ENCODE measurements at places on chromosomes 12 and 14.
A peak's percentile ranks its signal among the peaks of the same experiment; 100 is the strongest.

DNA sequence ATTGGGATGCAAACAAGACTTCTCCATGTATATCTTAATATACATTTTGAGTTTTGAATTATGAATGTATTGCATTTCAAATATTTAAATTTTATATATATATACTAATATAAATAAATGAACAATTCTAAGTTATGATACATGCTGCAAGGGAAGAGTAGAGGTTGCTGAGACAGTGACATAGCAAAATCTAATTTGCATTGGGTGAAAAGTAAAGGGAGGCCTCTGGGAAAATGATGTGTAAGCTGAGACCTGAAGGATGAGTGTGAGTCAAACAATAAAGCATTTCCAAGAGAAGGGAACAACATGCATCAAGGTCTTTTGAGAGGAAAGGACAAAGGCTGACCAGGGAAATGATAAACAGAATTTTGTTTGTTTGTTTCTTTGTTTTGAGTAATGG is 62.9 kb upstream of the PTPRQ start:
- no peak for DNase-seq

DNA sequence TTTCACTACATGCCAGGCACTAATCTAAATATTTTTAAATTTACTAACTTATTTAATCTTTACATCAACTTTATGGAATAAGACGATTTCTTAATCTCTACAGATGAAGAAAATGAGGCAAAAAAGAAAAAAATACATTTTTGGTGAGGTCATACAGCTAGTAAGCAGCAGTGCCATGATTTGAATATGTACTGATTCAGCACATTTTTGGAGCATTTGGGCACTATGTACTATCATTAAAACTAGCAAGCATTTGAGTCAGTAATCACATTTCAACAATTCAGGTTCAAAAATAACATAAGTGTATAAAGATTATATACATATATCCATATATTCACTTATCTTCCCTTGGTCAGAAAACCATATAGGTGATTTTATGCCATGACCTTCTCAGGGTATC is 124.4 kb upstream of the TMTC1 start:
- DNase-seq = no peak

DNA sequence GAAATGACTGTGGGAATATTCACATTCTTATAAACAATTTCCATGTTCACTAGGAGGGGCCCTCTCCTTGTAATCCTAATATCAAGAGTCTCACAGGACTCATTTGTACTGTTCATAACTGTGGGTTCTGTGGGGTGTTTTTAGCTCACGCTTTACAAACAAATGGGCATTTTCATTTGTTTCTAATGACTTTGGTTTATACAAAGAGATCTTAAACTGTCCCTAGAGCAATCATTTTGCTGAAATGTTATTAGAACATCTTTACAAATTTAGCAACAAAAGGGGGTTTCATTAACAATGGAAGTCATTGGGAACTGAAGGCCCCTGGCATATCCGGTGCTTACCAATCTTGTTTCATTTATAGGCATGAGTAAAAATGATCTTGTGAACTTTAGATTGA is 370.5 kb downstream of the TRHDE start:
- DNase-seq = no peak

DNA sequence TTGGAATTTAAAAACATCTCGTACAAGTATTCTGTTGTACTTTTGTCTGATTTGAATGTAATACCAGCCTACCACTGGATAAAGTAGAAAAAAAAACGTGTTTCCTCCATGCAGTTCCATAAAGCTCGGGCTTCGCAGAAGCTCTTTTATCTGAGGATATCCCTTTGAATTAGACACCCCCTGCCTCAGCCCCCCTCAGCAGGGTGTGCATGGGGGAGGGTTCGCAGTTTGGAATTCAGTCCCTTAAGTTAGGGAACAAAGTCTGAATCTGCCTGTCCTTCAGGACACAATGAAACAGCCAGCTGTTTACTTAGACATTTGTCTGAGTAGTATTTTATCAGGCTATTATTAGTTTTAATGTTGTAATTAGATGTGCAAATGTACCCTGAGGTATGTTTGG is 234.0 kb upstream of the CAND1 start:
- no peak for DNase-seq

DNA sequence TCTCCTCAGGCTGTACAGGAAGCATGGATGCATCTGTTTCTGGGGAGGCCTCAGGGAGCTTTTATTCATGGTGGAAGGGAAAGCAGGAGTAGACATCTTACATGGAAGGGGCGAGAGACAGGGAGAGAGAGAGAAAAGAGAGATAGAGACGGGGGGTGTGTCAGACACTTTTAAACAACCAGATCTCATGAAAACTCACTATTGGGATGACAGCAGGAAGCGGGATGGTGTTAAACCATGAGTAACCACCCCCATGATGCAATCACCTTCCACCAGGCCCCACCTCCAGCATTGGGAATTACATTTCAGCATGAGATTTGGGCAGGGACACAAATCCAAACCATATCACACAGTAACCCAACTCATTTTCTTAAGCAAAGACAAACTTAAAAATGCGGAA is 110.0 kb upstream of the EEA1 start:
- no peak for DNase-seq

GRCh38 chr14:72879431-72879830 is 14.5 kb downstream of the DPF3 start:
- no peak for DNase-seq

DNA sequence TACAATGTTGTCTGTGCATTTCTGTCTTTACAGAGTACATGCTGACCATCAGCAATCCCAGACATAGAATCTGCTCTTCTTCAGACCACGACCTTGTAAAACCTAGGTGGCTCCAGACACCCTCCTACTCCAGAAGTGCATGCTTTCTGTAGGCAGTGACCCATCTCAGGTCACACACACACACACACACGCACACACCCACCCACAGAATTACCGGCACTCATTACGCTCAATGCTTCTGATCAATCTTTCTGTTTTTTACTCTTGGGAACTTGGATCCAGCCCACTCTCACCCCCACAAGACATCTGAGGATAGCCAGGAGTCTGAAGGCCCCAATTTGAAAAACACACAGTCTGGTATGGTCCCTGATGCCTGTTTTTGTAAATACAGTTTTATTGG is 7.5 kb upstream of the TSPAN9 start:
- no peak for DNase-seq

DNA sequence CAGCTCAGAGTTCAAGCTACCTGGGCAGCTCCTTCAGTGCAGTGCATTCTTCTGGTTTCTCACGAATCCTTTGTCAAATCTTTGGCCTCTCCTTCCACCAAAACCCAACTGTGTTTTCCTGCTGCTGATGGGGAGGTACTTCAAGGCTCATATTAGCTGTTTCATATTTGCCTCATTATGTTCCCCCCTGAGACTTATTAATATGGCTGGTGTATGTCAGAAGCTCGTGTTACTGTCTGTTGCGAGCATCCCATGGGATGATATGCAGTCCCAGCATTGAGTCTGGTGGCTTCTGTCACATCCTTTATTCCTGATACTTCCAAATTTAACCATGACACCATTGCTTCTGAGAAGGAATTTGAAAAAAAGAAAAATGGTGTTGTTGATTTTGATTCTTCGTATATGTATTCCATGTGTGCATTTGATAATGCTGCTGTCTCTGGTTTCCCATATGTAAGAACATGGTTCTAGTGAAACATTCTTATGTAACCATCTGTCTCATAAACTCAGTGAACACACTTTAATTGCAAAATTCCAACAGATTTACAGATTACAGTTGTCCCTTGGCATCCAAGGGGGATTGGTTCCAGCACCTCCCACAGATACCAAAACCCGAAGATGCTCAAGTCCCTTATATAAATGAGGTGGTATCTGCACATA is 149.1 kb downstream of the KICS2 start:
- DNase-seq = no peak

- DNase-seq = peak; percentile 44
These were observed 1.4 kb upstream of the ARHGEF40 start for GRCh38 chr14:21068521-21069387.

DNA sequence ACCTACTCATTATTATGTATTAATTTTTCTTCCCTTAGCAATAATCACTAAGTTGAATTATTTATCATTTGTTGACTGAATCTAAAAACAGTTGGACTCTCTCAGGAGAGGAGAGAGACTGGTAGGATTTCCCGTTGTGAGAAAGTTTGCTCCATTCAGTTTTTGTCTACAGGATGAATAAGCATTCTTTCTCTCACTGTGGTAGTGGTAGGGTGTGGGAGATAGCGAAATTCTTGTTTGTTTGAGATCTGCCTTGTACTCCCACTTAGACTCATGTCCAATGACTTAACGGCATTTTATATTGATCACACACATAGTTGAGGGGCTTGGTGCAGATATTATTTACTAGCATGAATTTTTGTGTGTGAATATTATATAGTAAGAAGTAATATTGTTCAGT is 421.0 kb upstream of the PDE3A start:
- DNase-seq = no peak

GRCh38 chr14:33279865-33280264 is 341.2 kb downstream of the NPAS3 start:
- DNase-seq = no peak

DNA sequence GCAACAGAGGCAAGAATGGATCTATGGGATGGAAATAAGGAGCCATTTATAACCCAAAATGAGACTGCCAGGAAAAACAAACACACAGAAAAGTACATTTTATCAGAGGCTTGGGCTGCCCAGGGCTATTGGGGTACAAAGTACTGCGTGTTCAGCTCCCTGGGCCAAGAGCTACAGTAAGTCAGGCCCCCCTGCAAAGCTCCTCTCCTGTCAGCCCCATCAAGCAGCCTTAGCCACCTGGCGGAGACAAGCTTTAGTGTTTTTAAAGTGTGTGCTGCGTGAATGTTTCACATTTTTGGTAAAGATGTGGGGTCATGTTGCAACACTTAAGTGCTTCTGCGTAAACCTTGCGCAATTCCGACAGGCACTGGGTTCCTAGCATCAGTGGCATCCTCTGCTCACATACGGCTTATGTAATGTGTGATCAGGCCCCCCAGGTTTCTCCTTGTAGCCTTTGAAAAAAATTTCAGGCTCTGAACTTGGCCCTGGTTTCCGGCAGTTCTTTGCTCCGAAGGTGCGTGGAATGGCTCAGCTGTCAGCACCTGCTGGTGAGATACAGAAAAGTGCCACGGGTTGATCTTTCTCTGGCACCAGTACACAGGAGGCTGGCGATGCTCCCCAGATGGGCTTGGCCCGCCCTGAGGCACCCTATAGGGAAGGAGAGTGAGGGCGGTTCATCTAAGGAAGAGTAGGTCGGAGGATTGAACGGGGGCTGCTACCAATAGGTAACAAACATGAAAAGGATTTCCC is 198.7 kb upstream of the EEA1 start:
- no peak for DNase-seq

- no peak for DNase-seq
These were observed 53.9 kb upstream of the PWP1 start for GRCh38 chr12:107631715-107632114.

DNA sequence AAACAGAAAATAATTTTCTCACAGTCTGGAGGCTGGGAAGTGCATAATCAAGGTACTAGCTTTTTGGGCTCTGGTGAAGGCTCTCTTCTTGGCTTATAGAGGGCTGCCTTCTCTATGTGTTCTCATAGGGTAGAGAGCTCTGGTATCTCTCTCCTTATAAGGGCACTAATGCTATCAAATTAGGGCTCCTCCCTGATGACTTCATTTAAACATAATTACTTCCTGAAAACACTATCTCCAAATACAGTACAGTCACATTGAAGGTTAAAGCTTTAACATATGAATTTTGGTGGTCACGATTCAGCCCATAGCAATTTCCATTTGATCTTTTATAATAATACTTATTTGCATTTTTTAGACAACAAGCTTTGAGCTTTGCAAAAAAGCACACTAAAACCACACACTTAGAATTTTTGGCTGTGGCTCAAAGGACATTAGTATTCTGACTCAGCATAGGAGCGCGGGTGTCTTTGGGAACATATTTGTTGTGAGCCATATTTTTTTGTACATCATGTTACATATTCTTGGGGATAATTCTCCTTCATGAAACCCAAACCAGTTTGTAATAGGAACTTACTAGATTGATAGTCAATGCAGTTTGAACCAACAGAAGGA is 808.1 kb upstream of the FBXO33 start:
- DNase-seq = no peak

DNA sequence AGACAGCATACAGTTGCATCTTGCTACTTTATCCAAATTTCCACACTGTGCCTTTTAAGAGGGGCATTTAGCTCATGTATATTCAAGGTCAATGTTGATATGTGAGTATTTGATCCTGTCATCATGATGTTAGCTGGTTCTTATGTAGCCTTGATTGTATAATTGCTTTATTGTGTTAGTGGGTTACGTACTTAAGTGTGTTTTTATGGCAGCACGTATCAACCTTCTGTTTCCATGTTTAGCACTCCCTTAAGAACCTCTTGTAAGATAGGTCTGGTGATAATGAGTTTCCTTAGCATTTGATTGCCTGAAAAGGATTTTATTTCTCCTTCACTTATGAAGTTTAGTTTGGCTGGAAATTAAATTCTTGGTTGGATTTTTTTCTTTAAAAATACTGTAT is 445.2 kb downstream of the NAV3 start:
- DNase-seq = no peak

GRCh38 chr12:40691913-40692764 is at the start of gene CNTN1:
CNTN1 (plus strand) TSS chr12:40692439.
- no peak for DNase-seq

DNA sequence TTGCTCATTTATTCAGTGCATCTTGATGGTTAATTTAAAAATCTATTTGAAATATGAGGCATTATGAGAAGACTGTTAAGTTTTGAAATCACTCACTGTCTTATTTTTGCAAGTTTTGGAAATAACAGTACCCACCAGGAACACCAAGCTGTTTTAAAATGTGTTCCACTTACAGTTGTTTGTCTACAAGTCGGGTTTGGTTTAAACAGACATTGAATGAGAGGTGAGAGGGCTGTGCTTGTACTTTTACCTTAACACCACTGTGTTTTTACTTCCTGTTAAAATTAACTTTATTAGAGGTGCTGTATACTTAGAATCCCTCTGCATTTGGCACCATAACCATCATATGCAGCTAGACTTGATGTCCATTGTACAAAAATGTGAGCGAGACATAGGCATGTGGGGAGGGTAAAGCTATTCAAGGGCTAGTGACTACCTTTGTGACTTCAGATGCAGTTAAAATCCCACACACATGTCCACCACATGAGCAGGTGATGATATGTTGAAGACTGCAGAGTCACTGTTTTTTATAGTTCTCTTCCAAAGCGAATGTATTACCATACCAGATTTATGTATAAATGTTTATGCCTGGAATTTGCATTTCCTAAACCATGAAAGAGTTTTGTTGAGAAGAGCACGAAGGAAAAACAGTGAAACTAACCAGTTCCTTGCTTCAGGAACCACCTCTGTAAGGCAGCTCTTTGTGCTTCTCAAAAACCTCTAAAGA is 12.9 kb downstream of the ELK3 start:
- DNase-seq = no peak

Measured in T-helper 2 cell (primary cell).